ENCODE measurements at places on chromosomes 5 and 9.

DNA sequence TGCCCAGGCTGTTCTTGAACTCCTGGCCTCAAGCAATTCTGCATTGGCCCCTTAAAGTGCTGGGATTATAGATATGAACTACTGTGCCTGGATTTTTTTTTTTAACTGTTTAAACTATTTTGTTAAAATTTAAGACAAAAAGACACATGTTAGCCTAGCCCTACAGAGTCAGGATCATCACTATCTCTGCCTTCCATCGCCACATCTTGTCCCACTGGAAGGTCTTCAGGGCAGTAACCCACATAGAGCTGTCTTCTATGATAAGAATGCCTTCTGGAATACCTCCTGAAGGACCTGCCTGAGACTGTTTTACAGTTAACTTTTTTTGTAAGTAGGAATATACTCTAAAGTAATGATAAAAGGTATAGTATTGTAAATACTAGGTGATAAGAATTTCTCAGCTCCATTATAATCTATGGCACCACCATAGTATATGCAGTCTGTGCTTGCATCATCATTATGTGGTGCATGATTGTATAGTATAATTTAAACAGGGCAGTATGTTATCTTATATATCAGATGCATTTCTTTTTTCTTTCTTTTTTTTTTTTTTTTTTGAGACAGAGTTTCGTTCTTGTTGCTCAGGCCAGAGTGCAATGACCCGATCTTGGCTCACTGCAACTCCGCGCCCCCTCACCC, 52.7 kb downstream of the DENND4C start:
- DNase-seq = no peak

DNA sequence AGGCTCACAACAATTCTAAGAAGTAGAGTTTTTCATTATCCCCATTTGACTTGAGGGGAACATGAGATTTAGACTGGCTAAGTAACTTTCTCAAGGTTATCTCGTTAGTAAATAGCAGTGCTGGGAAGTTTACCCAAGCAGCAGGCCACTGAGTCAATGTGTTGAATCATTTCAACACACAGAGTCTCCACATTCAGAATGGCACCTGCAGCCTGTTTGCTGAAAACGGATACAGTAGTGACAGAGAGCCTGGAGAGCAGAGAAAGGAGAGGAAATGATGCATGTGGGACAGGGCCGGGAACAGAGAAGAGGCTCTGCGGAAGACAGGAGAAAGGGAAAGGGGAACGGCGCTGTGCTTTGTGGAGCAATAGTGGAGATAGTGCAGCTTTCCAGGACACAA, 33.5 kb upstream of the ZSWIM6 start:
- DNase-seq = no peak

DNA sequence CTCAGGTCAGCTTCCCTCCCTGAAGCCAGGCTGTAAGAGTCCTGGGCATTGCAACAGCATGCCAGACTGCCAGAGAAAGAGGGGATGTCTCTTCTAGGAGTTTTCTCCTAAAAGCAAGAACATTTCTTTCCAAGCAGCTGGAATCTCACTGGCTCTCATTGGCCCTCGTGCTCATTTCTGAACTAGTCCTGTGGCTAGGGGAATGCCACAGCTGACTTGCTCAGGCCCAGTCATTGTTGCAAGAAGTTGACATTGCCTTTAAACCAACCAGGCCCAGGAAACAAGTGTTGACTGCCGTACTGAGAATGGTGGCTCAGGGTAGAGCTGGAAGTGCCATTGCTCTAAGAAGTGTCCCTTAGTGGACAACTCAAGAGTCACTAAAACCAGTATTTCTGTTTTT, 15.0 kb upstream of the CEP120 start:
- DNase-seq = no peak

DNA sequence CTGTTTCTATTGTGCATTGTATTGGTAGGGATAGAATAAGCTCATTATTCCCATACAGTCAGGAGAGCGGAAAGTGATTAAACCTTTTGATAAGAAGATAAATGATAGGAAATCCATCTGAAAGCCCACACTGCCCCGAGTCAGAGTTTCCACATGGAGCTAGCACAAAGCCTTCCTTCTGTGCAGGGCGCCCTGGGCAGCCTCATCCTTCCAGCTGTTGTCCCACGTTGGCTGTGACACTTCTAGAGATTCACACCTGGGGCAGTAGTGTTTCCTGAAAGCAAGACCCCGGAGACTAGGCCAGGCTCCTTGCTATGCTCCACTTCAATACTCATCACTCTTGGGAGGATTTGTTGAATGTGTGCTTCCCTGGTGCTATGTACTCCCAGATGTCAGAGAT, 172.4 kb downstream of the SEMA6A start:
- no peak for DNase-seq

GRCh38 chr9:136482046-136482792, 621 bp downstream of the SEC16A start:
- DNase-seq = no peak
